NCI-H2227 treated with DMSO at 0.1 percent for 48 hours (cell line): ENCODE measurements at places on chromosomes 13 and 19.
A peak's percentile ranks its signal among the peaks of the same experiment; 100 is the strongest.

DNA sequence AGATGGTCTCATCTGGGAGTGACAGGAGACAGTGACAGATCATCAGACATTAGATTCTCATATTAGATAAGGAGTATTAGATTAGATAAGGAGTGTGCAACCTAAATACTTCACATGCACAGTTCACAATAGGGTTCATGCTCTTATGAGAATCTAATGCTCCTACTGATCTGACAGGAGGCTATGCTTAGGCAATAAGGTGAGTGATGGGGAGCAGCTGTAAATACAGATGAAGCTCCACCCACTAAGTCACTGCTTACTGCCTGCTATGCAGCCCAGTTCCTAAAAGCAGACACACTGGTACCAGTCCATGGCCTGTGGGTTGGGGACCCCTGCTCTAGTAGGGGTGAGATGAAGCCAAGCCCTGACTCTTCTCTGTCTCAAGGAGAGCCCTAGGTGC, 10.0 kb upstream of the IGFL3 start:
- no peak for DNase-seq

DNA sequence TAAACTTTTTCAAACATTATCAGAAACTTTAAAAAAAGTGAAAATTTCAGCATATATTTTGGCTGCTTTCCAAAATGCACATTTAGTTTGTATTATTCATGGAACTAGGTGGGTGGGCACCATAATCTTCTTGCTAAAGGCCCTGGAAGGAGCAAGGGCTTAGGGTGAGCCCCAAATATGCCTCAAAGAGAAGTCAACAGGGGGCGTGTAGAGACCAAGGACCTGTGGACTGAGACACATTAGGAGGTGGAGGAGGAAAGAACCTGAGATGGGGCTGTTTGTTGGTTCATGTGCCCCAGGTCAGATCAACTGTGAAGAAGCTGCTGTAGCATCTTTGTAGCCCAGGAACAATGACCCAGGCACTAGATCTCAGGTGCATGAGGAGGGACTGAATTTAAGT, 79.6 kb upstream of the OLFM4 start:
- no peak for DNase-seq

DNA sequence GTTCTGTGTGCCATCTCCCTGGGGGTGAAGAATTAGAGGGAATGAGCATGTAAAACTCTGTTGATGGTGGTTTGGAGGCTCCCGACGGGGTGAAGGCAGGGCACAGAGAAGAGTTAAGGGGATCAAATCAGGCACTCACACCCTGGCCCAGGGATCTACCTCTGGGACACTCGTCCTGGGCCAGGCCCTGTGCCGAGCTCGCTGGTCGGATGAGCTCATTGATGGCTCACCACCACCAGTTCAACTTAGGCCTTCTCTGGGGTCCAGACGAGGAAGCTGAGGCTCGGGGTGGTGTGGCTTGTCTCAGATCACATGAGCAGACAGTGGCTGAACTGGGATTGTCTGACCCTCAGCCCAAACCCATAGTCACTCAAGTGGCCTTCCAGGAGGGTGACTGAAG, 1.6 kb downstream of the NACC1 start:
- DNase-seq: no peak

DNA sequence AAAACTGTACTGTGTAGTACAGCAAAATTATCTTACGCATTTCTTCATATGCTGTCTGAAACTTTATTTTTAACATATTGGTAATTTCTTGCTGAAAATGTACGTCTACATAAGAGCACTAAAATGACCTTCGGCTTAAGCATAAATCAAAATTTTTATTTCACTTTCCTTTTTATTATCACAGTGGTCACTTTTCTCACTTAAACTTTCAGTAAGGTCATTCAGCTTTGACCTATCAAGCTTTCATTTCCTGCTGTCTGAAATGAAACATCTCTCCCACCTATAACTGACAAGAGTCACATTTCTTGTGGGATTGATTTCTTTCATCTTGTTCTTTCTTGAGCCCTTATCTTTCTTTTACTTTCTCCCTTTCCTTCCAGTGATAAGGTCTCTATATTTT, 2212.7 kb upstream of the PCDH20 start:
- DNase-seq: no peak

GRCh38 chr13:31909864-31910551, 121.6 kb upstream of the FRY start:
- peak; percentile 41 for DNase-seq

GRCh38 chr13:113786262-113786841, 27.3 kb downstream of the TMEM255B start:
- DNase-seq: no peak

GRCh38 chr13:39405107-39405506, 197.9 kb downstream of the LHFPL6 start:
- no peak for DNase-seq

DNA sequence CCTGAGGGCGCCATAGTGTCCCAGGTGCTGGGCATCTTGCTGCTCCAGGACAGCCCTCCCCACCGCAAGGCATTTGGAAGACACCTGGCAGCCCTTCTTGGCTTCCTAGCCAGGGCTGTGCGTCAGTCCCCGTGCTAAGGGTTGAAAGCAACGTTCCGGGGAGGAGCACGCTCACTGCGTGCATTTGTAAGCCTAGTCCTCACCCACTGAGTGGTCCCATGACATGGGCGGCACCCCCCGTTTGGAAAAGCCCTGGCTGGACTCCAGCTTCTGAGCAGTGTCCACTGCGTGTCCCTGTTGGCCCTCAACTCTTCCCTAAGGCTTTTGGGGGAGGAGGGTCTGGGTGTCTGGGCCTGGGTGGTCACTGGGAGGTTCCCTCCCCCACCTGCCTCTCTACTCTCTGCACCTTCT, 76.3 kb upstream of the GPR183 start:
- no peak for DNase-seq

- no peak for DNase-seq
Measured at GRCh38 chr13:40943073-40943472, 76.0 kb downstream of the ELF1 start.

DNA sequence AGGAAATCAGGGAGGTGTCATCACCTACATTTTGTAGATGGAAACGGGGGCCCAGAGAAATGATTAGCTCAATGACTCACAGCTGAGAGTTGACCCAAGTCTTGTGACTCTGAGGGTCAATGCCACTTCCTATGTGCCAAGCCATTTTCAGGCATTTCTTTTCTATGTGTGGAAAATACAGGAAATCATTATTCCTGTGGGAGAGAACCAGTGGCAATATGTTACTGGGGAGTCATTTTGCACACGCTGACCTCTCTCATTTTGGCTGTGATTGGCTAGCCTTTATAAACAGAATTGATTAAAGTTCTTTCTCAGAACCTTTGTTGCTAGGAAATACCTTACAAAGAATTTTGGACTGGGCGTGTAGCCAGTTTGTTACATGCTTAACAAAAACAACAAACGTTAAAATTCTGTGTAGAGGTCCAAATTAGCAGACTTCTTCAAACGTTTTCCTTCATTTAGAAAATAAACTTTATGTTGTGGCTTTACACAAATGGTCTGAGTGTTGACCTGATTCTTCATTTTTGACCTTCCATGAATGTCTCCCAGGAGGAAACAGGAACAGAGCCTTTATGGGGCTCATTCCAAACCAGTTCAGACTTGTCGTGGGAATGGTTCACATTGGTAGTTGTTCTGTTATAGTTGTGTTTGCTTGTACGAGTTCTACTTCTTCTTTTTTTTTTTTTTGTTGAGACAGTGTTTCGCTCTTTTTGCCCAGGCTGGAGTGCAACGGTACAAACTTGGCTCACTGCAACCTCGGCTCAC, 11.4 kb downstream of the PCCA start:
- peak; percentile 1 for DNase-seq

- no peak for DNase-seq
Measured at GRCh38 chr19:14138576-14139265, 2.3 kb upstream of the ASF1B start.

GRCh38 chr13:50079655-50080202, 64.5 kb downstream of the KCNRG start:
- DNase-seq: peak; percentile 29

DNA sequence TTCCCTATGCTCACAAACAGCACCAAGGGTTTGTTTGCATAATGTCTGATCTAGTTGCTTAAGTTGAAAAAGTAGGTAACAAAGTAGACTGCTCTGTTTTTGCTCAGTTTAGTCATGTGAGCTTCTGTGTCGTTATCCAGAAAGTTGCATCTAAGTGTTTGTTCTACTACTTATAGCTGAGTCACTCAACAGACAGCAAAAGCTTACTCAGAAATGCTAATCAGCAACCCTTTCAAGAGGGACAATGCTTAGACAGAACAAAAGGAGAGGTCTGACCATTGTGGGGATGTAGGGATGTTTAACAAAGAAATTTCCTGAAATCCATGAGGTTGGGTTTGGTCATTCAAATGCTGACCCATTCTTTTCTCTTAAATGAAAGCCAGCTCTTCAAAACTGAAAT, 106.4 kb downstream of the ATP8A2 start:
- no peak for DNase-seq

DNA sequence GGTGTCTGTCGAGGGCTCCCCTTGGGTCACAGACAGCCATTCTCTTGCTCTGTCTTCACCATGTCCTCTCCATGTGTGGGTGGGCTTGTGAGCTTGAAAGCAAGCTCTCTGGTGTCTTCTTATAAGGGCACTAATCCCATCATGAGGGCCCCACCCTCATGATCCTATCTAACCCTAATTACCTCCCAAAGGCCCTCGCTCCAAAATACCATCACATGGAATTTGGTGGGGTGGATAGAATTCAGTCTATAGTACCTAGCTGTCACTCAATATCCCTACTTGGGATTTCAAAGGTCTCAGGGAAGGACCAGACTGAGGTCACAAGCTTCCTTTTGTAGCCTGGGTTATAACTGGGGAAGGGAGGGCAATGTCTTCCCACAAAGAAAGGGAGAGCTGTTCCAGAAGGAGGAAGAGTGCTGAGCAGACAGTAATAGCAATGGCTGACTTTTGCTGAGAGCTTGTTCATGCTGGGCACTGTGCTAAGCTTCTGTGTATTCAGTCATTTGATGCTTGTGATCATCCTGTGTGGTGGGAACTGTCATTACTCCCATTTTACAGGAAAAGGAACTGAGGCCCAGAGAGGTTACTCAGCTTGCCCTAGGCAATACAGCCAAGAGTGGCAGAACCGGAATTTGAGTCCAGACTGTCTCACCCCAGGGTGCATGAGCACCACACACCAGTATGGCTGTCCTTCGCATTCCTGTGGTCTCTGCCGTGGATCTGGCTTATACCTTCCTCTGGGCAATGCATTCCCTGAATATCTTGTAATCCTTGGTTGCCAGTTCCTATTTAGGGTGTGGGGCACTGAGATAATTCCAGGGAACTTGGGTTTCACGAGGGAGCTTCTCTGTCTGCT, 8.2 kb downstream of the FXYD5 start:
- DNase-seq: no peak

DNA sequence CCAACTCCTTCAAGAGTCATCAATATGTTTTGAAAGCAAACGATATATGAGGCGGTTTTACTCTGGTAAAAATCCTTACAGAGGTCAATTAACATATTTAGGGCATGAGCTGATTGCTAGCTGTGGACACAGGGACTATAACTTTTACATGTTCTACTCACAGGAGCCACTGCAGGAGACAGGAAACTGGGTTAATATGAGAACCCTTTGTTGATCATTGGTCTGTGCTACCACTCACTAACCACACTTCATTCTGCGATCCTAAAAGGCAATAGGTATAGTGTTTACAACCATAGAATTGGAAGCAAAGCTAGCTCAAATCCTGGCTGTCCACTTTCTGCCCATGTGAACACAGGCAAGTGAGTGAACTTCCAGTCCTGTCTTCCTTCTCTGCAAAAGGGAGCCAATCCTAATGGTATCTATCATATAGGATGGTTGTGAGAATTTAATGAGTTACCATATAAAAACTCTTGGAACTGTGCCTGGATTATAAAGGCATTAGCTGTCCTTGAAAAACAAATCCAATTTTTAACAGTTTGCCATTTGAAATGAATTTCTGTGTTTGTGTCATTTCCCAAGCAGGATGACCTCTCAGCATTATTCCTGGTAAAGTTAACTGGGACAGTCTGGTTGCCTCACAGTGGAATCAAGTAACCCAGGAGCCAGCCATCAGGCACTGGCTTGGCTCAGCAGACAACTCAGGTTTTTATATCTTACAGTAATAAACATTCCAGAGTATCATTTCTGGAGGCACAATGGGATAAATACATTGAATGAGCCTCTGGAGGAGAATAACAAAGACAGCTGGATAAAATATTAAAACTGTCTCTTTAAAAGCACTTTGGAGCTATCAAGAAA, 29.8 kb upstream of the RAP2A start:
- DNase-seq: no peak

DNA sequence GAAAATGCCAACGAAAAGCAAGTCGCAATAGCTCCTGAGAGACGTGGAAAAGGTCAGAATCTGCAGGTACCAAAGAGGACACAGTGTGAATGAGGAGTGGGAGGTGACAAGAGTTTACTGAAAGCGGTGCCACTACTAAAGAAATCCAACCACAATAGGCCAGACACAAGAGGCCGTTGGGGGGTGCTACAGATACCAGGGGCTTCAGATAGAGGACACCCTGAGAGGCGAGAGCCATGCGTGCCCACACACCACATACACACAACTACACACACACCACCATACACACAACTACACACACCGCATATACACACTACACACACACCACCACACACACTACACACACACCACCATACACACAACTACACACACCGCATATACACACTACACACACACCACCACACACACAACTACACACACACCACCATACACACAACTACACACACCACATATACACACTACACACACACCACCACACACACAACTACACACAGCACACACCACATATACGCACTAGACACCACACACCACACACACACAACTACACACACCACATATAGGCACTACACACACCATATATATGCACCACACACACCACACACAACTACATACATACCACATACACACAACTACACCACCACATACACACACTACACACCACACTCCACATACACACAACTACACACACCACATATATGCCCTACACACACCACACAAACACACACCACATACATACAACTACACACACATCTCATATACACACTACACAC, 28.5 kb downstream of the CRYL1 start:
- DNase-seq: no peak

DNA sequence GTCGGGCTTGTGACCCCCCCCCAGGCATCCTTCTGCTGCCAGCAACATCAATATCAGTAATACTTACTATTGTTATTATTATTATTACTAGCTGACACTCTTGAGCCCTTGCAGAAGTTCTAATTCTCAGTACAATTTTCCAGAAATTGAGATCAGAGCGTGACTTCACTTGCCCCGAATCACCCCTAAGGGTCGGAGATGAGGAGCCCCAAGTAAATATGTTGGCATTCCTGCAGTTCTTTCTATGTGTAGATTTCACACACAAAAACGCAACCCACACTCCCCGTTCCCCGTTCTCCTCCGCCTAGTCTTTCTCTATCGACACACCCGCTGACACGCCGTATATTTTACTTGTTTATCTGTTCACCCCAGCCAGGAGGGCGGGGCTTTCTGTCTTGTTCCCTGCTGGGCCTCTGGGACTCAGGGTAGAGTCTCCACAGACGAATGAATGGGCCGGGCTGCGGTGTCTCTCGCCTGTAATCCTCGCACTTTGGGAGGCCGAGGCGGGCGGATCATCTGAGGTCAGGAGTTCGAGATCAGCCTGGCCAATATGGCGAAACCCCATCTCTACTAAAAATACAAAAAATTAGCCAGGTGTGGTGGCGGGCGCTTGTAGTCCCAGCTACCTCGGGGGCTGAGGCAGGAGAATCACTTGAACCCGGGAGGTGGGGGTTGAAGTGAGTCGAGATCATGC, 14.7 kb downstream of the TLE5 start:
- peak; percentile 74 for DNase-seq

- no peak for DNase-seq
Measured at GRCh38 chr13:37106642-37107041, 1.2 kb upstream of the CSNK1A1L start.
